ENCODE measurements at places on chromosomes 12 and 14.
A peak's percentile ranks its signal among the peaks of the same experiment; 100 is the strongest.

- no peak for DNase-seq
These were observed 146.8 kb upstream of the RASSF8 start for GRCh38 chr12:25811656-25812126.

DNA sequence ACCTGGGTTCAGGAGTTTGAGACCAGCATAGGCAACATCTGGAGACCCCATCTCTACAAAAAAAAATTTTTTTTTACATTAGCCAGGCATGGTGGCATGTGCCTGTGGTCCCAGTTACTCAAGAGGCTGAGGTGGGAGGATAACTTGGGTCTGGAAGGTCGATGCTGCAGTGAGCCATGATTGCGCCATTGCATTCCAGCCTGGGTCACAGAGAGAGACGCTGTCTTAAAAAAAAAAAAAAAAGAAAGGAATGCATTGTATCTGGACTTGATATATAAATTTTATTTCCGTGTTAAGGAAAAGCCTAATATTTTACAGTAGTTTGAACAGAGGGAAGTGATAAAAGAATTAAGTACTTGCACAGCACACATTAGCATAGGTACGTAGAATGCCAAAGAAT, 97.2 kb downstream of the ZC3H14 start:
- no peak for DNase-seq

- peak; percentile 57 for DNase-seq
These were observed 36.0 kb downstream of the SLC8A3 start for GRCh38 chr14:70152704-70153103.

- no peak for DNase-seq
These were observed 14.9 kb downstream of the ATP2B1 start for GRCh38 chr12:89693639-89694202.

DNA sequence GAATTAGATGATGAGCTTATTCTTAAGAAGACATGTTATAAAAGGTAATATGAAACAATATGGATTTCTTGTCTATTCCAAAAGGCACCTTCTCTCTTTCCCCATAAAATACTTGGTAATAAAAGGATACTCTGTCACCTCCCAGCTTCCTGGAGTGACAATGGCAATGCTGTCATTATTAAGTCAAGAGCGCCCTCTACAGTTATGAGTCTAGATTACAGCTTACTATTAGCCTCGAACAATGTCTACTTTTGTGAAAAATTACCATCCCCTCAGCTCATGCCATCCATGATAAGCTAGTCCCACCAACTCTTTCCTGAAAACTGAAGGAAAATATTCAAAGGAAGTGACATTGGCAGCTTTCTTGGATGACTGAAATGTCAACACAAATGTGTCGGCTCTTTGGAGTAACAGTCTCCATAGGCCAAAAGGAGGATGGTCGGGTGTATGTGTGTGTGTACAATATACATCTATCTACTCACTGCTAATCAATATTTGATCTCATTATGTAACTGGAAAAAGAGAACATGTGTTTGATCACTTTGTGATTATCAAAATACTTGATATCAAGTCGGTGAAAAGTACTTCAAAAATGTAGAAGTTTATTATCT, 48.7 kb upstream of the CDKN3 start:
- DNase-seq: peak; percentile 55

DNA sequence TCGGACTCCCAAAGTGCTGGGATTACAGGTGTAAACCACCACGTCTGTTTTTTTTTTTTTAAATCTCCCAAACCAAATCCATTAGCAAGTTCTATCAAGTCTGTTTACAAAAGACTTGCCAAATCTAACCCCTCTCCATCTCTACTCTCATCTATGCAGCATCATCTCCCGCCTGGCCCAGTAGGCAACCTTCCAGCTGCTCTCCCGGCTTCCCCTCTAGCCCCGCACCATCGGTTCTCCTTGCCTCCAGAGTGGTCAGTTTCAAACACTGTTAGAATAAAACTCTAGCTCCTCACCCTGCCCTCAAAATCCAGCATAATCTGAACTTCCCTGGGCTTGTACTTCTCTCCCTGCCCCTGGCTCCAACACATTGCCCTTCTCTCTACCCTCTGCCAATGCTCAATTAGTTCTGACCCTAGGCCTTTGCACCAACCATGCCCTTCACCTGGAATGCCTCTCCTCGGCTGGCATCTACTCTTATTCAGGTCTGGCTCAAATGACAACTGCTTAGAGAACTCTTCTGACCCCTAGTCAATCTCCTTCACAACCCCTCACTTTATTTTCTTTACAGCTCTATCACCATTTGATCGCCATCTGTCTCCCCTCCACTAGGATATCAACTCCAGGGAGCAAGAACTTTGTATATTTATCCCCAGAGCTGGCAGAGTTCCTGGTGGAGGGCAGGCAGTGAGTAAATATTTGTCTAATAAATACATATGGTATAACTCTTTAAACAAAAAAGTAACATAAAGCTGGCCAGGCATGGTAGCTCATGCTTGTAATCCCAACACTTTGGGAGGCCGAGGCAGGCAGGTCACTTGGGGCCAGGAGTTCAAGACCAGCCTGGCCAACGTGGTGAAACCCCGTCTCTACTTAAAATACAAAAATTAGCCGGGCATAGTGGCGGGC, 4.9 kb downstream of the WSB2 start:
- no peak for DNase-seq

DNA sequence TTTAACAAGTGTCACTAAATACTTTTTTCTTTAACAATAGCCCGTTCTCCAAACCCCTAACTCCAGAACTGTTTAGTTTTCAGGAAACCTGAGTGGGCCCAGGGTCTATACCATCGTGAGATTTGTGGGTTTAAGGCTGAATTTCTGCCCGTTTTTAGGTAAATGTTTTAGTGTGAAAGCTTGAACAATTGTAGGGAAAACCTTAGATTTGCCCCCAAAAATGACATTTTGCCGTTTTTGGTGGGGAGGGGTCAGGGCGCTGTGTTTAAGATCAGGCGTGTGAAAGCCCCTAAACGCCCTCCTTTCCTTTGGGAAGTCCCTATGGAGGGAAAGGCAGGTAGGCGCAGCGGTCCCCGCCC, 320 bp upstream of the PRPF39 start:
- no peak for DNase-seq

- no peak for DNase-seq
These were observed 16.3 kb upstream of the RNF34 start for GRCh38 chr12:121383601-121384021.

DNA sequence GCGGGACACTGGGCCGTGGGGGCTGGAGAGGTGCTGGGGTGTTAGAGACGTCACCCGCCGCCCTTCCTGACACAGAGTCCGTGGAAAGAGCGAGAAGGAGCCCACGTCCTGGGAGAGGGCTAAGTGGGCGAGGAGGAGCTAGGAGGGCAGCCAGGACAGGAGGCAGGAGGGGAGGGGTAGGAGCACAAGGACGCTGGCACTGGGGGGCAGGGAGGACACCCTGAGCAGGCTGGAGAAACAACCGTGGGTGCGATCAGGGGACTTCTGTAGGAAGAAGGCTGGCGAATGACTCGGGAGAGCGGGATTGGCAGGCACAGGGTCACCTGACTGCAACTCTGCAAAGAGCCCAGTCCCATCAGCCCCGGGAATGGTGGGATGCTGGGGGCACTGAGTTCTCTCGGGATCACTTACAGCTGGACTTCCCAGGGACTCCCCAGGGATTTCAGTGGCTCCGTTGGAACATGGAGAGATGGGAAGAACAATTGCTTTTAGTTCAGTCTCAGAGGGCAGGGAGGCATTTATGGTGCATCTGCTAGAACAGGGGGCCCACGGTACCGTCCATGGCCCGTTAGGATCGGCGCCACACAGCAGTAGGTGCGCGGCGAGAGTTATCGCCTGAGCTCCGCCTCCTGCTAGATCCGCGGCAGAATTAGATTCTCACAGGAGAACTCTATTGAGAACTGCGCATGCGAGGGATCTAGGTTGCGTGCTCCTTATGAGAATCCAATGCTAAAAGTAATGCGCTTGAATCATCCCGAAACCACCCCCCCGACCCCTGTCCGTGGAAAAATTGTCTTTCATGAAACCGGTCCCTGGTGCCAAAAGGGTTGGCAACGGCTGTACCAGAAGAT, 24.3 kb downstream of the UBR7 start:
- DNase-seq: peak; percentile 95

- no peak for DNase-seq
These were observed 49.2 kb downstream of the GALNT4 start for GRCh38 chr12:89475203-89475990.

DNA sequence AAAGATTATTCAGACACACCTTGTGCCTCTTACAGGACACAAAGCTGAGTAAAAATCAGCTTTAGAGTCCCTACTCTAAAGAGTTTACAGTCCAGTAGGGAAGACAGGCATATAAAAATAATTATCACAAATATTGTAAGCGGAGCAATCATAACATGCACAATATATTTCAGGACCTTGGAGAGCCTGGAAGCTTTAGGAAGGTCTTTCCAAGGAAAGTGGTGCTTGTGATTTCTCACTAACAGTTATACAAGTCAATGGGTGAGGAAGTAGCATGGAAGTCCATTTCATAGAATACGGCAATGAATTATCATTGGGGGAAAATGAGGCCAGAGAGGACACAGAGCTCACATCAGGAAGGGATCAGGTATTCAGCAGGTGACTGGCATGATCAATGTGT, 268.3 kb downstream of the C12orf50 start:
- DNase-seq: no peak

DNA sequence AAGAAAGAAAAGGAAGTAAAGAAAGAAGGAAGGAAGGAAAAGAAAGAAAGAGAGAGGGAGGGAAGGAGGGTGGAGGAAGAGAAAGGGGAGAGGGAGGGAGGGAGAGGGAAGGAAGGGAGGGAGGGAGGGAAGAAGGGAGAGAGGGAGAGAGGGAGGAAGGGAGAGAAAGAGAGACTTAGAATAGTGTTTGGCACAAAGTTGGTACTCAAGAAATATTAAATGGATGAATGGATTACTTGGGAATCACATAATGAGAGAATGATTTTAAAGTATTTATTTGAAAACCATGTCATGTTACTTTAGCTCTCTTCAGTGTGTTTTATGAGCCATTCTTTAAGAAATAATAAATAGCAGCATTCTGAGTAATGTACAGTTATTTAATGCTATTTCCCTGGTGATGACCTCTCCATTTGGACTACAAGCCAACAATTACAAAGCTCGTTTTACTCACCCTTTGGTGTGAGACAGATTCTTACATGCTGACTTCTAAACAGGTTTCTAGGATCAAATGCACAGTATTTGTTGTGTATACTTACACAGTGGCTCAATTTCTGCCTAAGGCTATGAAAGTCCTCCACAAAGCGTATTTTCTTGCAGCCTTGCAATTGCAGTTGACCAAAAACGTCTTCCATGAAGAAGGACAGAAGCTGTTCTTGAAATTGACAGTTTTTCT, 861 bp downstream of the IL26 start:
- no peak for DNase-seq

DNA sequence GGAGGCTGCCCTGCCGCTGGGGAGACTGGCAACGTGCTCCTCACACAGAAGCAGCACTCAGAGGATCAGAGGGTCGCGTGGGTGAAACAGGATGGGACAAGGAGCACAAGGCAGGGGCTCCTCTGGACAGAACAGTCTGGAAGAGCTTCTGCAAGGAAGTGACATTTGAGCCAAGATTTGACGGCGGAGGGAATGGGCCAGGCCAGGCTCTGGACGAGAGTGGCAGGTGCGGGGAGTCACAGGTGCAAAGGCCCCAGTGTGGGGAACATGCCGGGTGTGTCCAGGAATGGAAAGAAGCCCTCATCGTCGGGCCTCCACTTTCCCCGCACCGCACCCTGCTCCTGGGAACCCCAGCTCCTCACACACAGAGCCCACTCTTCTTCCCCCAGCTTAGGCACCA, 84.0 kb downstream of the RFLNA start:
- DNase-seq: no peak

DNA sequence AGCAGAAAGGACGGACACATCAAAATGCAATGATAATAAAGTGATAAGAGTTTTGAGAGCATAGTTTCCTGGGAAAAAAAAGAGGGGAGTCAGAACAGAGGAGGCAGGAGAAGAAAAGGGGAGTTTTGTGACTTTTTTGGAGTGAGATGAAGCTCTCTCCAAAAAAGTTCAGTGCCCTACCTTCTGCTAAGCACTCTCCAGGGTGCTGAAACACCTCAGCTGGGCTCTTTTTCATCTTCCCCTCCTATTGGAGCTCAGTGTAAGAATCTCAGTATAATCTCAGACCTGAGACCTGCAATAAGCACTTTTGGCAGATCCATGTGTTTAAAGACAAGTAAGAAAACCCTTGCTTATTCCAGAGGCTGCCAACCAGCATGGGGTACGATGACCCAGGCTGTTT, 58.9 kb upstream of the SRRM4 start:
- DNase-seq: no peak

GRCh38 chr12:90268574-90268973, 559.9 kb upstream of the ATP2B1 start:
- DNase-seq: no peak

DNA sequence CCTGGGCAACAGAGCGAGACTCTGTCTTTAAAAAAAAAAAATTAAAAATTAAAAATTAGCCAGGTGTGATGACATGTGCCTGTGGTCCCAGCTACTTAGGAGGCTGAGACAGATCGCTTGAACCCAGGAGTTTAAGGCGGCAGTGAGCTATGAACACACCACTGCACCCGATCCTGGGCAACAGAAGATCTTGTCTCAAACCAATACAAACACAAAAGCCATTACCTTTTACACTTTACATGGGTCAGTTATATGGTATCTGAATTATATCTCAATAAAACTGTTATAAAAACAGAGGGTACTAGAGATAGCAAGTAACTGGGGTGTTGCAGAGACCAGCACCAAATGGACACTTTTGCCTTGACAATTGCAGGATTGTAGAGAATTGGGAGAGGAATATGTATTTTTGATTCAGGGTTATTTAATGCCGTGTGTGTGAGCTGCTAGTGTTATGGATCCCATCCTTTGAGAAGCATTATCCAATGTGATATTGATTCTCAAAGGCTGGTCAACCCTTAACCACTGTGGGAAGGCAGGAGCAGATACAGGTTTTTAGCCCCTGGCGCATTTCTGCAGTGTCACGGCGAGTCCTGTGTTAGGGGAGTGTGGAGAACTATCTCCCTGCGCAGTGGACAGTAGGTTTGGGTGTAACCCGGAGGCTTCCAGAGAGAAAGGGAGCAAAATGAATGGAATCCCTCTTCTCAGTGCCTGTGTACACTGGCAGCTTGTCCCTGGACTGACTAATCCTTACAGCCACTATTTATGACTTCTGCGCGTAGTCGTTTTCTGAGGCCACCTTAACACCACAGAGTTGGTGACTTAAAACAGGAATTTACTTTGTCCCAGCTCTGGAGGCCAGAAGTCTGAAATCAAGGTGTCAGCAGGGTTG, 4.3 kb downstream of the PSMD9 start:
- DNase-seq: no peak

DNA sequence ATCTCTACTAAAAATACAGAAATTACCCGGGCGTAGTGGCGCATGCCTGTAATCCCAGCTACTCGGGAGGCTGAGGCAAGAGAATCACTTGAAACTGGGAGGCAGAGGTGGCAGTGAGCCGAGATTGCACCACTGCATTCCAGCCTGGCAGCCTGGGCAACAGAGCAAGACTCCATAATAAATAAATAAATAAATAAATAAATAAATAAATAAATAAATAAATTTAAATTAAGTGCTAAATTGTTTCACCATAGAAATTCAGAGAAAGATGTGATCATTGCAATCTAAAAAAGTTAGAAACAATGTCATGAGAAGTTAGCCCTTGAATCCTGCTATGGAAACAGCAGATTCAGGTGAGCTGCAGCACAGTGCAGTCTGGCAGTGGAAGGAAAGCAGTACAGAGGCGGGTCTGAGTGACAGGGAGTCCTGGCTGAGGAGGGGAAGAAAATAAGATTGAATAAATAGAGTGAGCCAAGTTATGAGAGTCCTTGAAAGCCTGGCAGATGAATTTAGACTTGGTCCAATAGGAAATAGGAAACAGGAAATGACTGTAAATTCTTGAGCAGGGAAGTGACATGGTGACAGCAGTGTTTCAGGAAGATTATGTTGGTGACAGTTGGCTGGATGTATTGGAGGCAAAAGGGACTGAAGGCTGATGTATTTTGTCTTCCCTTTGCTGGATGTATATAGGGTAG, 241.5 kb downstream of the GXYLT1 start:
- DNase-seq: no peak
